ENCODE measurements at places on chromosomes 13 and 19. TPM values are rescaled to one million over a fixed set of nuclear protein-coding genes. Genes with fewer than 3 reads are reported as not detected.

Gene NALCN
- 63.0 TPM for total RNA-seq

Gene WASF3
- total RNA-seq = 46.4 TPM

Gene ARMC6
- total RNA-seq = 36.2 TPM

Gene GRK1
- total RNA-seq = 0.46 TPM

Gene RUBCNL
- 5.8 TPM for total RNA-seq

Gene ASPDH
- total RNA-seq = 3.0 TPM

Gene TMEM255B
- total RNA-seq = 1.4 TPM

Gene PKN1
- total RNA-seq = 69.9 TPM

Gene YJU2
- 14.8 TPM for total RNA-seq
